Pulmonary artery endothelial cell (primary cell): ENCODE measurements at places on chromosomes 7 and 10.

GRCh38 chr7:88111140-88111743, 108.6 kb downstream of the SRI start:
- peak; percentile 10 for DNase-seq

DNA sequence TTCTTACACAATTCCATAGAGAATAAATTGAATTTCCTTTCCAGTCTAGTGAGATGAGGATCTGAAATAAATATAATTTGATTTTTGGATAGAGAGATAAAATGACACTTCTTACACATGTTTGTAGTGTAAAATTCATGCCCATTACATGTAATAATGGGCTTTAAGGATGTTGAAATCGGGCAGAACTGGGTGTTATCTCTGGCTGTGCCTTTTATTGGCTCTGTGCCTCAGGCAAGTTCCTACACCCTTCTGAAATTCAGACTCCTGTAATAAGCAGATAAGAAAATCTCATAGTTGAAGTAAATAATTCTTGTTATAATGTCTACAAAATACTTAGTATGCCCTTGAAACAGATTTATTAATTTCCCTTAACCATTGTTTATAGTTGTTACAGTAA, 125.6 kb downstream of the SEMA3A start:
- DNase-seq, result no peak

DNA sequence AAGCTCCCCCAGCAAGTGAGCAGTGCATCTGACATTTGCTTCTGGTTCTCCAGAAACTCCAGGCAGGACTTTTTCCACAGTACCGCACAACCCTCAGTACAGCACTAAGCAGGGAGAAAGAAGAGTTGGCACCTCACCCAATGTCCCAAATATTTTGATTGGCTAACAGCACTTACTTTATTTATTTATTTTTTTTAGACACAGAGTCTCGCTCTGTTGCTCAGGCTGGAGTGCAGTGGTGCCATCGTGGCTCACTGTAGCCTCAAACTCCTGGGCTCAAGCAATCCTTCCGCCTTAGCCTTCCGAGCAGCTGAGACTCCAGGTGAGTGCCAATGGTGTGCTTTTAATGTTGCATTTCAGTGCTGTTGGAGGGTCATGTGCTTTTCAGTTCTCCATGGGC, 200.3 kb upstream of the ZMIZ1 start:
- no peak for DNase-seq

DNA sequence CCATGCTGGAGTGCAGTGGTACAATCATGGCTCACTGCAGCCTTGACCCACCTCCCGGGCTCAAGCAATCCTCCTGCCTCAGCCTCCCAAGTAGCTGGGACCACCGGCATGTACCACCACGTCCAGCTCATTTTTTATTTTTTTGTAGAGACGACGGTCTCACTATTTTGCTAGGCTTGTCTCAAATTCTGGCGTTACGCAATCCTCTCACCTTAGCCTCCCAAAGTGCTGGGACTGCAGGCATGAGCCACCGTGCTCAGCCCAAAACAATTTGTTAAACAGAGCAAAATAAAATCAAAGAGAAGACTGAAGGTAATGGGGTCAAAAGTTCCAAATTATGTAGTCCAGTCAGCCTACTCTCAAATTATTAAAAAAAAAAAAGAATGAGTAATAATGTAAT, 8.7 kb upstream of the JMJD1C start:
- no peak for DNase-seq

- DNase-seq, result no peak
Observed at GRCh38 chr7:118590107-118590506, 365.6 kb downstream of the ANKRD7 start.

DNA sequence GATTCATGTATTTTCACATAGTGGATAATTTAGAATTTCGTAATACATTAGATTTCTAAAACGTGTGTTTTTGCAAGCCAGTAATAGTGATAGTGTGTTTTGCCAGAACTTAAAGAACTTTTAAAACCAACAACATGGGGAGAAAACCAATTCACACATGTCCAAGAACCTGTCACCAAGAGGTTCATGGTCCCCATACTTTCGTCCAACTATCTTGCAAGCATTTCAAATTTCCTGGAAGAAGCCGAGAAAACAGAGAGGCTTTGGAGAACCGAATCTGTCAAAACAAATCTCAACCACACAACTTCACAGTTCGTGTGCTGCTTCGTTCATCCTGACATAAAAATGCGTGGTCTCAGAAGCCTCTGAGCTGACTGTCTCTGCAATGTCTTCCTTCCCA, 31.9 kb downstream of the GFRA1 start:
- no peak for DNase-seq
